M059J (cell line): ENCODE measurements at places on chromosomes 12 and 14. TPM values are rescaled to one million over a fixed set of nuclear protein-coding genes. Genes with fewer than 3 reads are reported as not detected.
A peak's percentile ranks its signal among the peaks of the same experiment; 100 is the strongest.

ANKRD33 gene
- total RNA-seq = not detected in 2 replicates

RPL10L gene
- total RNA-seq = not detected in 2 replicates

PRH1 gene
- 3.6 and 14.5 TPM in 2 replicates for total RNA-seq

RNASE3 gene
- total RNA-seq = not detected in 2 replicates

GABARAPL1 gene
- 69.5 and 78.6 TPM in 2 replicates for total RNA-seq

GPX2 gene
- total RNA-seq = not detected in 2 replicates

GRCh38 chr12:6346235-6346832, 4.5 kb upstream of the TNFRSF1A start:
- peak; percentile 33 for DNase-seq

DNA sequence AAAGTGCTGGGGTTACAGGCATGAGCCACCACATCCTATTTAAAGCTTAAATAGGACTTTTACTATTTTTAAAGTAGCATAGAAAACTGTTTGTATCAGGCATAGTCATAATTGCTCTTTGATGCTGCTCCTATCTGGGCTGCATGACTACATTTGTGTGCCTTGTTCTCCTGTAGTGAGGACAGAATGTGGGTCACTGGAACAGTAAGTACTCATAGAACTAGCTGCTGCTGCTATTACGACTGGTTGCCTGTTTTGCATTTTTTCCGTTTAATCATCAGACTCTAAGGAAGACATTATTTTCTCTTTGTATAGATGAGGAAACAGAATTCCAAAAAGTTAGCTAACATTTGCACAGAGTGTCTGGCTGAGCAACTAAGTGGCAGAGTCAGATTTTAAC, 42.8 kb downstream of the ZC3H14 start:
- DNase-seq = no peak

DNA sequence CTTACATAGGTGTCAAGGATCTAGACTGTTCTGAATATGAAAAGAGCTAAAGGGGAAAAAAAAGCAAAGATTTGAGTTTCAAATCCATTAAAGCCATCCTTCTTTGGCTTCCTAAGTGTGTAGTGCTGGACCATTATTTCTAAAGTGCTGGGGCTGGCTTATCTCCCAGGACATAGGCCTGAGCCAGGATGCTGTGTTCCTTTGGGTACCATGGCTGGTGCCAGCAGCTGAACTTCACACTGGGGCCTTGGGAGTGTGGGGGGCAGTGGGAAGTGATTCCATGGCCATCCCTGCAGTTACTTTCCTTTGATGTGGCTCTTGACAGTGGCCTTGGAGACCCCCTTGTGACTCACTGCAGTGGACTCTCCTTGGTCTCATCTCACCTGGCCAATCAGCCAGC, 20.8 kb downstream of the PRMT8 start:
- no peak for DNase-seq

GRCh38 chr12:132314516-132315233, 14.7 kb downstream of the GALNT9 start:
- DNase-seq = no peak

DNA sequence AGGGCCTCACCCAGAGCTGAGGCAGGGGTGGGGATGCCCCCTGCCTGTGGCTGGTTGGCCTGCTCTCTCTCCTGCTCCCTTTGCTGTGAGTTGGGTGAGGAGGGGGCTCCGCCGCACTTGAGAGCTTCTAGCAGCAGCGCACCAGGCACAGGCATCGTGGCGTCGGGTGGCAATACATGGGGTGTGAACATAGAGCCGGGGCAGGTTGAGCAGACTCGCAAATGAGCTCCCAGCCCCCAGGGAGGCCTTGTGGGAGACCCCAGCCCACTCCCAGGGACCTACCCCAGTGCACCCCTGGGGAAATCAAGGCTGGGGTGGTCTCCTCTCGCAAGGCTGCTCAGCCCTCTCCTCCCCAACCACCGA, 54.5 kb downstream of the KIF26A start:
- DNase-seq = no peak

DNA sequence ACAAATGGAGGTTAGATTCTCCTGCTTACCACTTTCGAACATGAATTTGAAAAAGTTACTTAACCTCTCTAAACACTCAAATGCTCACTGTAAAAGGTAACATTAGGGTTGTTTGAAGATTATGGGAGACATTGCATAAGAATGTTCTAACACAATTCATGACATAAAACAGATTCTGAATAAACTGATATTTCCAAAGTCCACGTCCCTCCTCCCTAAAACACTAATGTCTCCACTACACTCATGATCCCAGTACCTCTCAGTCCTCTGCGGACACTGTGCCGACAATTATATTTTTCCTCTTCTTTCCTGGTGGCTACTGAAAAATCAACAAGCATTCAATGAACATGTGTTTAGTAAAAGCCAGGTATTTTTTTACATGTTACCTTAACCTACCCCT, 18.8 kb upstream of the IAPP start:
- DNase-seq = no peak
